ENCODE measurements at places on chromosomes 6 and 20.

DNA sequence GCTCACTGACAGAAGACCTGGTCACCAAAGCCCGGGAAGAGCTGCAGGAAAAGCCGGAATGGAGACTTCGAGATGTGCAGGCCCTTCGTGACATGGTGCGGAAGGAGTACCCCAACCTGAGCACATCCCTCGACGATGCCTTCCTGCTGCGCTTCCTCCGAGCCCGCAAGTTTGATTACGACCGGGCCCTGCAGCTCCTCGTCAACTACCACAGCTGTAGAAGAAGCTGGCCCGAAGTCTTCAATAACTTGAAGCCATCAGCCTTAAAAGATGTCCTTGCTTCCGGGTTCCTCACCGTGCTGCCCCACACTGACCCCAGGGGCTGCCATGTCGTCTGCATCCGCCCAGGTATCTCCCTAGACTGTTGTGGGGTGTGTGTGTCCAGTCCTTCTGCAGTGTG lies 4.4 kb downstream of the TTPAL start:
- DNase-seq: no peak

- no peak for DNase-seq
Observed at GRCh38 chr6:165636402-165637048, 26.5 kb downstream of the PDE10A start.

GRCh38 chr6:156809034-156809433 lies 31.9 kb downstream of the ARID1B start:
- DNase-seq: no peak

- no peak for DNase-seq
Observed at GRCh38 chr6:21633511-21634109, 40.1 kb downstream of the SOX4 start.

DNA sequence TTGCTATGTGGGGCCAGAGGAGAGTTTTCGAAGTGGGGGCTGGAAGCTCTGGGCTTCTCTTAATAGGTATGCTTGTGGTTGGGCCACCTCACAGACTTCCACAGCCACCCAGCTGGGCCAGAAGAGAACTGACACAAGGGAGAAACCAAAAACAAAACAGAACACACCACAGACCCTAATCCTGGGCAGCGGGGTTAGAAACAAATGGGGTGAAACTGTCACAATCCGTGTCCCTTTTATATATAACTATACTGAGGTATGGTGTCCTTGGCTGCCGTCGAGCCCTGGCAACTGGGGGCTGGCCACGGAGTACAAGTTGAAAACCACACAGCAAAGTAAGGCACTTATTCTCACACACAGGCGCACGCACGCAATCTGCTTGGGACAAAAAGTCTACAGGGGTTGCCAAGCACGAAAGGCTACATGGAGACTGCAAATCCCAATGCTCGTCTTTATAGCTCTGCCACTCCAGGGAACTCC lies 78.3 kb downstream of the TRAM2 start:
- DNase-seq: no peak

- DNase-seq: no peak
Observed at GRCh38 chr20:1997483-1998192, 3.8 kb upstream of the PDYN start.

DNA sequence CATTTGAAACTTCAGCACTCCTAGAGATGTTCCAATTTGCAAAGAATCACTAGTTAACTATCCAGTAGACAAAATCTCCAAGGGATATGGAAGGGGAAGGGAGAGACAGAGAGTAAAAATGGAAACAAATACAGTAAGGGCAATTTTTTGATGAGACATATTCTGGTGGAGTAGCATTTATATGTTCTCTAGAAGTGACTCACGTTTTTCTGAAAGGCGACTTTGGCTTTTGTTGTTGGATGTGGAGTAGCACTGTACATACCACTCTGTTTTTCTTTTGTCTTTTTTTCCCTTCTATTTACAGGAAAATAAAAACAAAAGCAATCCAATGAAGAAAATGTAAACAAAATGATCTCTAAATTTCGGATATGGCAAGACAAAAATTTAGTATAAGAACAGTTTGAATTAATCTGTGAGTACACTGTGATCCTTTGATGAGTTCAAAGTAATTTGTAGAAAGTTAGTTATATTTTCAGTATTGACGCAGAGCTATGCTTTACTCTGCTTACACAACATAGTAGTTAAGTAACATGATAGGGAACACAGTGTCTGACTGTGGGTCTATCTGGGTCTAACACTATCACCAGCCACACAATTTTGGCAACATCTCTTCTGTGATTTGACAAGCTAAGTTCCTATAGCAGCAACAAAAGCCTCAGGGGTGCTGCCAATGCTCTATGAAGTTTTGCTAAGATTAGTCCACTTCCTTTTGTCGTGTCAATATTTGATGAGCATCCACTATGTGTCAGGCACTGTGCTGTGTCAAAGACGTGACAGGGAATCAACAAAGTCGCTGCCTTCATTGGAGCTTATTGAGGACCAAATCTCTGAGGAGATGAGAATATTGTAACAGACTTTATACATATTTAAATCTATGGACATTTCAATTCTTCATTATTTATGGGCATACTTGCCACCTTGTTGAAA lies 27.3 kb upstream of the TAGAP start:
- DNase-seq: no peak

DNA sequence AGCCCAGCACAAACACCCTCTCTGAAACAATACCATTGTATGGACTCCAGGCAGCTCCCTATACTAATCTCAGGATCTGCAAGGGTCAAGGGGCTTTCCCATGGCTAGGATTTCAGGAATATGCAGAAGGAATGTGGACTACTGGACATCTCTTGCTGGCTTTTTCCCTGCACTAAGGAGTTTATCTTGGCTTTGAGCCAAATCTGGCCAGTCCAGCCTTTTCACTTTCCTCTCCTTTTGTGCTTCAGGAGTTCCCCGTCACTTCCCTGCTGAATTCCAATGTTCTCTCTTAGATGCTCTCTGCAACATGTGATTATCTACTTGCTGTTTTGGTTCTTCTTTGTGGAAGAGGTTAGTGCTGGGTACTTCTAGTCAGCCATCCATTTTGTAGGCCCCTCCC lies 568.2 kb downstream of the HDGFL1 start:
- DNase-seq: no peak

DNA sequence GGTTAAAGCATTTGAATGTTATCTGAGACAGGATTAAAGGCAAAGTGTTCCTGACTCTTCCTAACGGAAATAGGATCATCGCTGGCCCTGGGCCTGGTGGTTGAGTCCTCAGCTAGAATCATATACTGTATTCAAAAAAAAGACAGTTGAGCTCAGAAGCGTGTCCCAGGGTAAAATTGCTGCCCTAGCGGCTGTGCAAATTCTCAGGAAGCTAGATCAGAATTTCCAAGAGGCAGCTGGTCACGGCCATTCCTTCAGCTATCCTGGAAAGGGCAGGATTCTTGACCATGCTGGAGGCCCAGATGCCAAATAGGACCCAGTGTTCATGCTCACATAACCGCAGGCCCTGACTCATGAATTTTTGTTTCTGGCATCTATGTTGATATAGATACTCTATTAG lies 67.4 kb downstream of the STMND1 start:
- DNase-seq: no peak

- DNase-seq: no peak
Observed at GRCh38 chr20:51447765-51448148, 94.8 kb downstream of the NFATC2 start.

DNA sequence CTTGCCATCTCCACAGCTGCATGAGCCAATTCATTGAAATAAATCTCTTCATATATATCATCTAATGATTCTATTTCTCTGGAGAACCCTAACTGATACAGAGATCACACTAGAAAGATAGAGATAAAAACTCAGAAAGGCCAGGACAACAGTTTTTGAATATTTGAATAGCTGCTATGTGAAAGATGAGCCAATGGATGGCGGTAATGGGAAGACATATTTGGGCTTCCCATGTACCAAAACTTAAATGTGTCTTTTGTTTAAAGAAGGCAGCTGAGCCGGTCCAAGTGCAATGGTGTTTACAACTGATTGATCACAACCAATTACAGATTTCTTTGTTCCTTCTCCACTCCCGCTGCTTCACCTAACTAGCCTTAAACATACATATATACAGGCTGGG lies 35.1 kb downstream of the SGK1 start:
- no peak for DNase-seq

DNA sequence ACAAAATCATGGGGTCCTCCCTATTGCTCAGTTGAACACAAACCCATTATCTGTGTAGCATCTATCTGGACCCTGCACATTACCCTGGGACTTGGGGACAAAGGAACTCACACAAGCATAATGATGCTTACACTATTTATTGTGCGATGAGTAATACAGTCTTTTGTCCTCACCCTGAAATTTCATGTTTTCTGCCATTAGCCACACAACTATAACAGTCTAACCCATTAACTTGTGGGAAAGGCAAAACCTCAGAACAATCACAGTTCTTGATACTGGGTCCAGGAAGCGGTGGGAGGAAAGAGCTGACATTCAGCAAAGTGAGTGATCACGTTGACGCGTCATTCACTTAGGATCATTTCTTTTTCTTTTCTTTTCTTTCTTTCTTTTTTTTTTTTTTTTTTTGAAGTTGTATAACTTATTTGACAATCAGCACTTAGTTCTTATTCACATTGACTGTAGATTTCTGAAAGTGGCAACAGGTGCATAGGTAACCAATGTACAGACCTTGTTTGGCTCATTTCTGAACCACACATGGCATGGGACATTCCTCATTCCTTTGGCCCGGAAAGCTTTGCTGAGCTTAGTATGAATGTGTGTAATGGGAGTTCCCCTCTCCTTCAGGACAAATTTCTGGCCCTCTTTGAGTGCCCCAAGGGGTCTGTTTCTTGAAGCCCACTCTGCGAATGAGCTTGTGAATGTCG lies 94.8 kb upstream of the CNKSR3 start:
- DNase-seq: peak; percentile 22

GRCh38 chr20:61449057-61449609 lies 197.1 kb downstream of the CDH4 start:
- no peak for DNase-seq

DNA sequence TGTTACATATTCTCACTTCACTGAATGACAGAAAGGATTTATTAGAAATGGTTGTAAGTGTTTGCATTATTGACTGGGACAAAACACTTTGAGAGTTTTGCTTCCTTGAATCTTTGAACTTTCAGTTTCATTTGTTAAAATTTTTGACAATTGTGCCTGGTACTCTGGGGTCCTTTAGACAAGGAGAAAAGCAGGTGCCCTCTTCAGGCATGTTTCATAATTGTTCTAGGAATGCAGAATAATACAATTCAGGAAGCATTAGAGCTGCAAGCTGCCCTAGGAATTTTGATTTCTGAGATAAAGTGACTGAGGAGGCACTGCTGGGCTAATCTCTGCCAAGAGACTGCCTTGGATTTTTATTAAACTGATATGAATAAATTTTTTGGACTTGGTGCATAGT lies 49.7 kb downstream of the TOP1 start:
- no peak for DNase-seq

- no peak for DNase-seq
Observed at GRCh38 chr20:8393381-8393780, 261.3 kb downstream of the PLCB1 start.

DNA sequence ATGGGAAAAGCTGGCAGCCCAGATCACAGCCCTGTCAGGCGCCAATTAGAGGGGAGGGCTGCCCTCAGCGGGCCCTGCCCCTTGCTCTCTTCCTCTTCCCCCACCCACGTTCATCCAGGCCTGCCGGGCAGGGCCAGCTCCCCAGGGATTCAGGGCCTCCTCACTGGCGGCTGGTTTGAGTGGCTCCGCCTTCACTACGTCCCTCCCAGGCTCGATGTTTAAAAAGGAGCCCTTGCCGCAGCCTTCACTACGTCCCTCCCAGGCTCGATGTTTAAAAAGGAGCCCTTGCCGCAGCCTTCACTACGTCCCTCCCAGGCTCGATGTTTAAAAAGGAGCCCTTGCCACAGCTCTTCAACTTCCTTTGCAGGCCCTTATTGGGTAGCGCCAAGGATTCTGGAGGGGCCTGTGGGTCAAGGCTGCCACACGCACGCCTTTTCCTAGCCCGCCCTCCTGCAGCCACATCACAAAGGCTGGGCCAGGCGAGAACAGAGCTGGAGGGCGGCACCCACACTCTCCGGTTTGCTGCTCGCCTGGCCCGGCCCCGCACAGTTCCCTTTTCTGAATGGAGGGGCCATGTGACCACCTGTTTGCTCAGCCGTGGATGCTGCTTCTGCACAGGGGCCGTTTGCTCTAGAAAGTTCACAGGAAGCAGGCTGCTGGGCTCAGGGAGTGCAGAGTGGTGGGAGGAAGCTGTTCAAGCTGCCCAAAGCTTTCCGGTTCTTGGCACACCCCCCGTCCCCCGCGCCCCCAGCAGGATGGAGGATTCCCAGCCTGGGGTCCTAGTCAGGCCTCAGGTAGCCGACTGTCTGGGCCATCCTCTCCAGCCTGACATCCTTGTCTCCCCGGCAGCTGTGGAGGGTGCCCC lies 1.6 kb downstream of the SLC17A9 start:
- peak; percentile 67 for DNase-seq

DNA sequence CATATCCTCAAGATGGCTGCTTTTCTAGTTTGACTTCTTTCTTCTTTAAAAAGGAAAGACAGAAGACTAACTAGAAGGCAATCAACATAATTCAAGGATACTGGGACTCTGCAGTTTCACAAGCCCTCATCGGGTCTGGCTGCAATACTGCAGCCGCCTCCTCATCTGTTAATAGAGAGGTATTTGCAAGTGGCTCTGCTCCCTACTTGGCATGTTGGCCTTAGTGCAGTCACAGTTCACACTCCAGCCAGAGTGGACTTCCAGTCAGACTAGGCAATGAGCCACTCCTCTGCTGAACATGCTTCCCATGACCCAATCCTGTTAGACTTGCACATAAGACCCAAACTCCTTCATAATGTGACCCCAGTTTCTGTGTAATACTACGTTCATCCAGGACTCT lies 141.9 kb upstream of the ENPP5 start:
- no peak for DNase-seq

- DNase-seq: peak; percentile 16
Observed at GRCh38 chr6:157184202-157185015, 138.9 kb downstream of the TMEM242 start.

DNA sequence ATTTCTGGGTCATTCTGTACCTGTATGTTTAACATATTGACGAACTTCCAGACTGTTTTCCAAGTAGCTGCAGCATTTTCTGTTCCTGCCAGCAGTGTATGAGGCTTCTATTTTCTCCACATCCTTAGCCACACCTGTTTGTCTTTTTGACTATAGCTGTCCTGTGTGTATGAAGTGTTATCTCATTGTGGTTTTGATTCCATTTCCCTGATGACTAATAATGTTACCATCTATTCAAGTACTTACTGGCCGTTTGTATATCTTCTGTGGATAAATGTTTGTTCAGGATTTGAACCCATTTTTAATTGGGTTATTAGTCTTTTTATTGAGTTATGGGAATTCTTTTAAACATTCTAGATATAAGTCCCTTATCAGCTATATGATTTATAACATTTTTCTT lies 95.2 kb downstream of the JAG1 start:
- no peak for DNase-seq

DNA sequence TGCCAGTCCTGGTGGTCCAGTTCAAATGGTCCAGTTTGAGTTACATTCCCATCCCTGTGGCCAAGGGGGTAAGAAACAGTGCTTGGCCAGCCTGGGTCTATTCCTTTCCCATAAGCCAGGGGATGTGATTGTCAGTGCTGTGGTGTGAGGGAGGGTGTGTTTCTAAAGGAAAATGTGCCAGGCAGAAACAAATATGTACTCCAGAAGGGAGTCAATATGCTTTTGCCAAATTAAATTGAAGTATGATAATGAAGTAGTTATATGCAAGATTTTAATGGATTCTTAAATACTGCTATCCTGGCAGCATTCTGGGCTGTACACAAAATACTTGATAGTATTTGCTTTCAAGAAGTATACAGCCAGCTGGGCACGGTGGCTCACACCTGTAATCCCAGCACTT lies 16.6 kb upstream of the PAQR8 start:
- DNase-seq: no peak

GRCh38 chr6:29633534-29633905 lies 537 bp upstream of the GABBR1 start:
- DNase-seq: no peak

Data from NCI-H774 (cell line).